ENCODE measurements at places on chromosomes 1 and 21.
A peak's percentile ranks its signal among the peaks of the same experiment; 100 is the strongest.

GRCh38 chr1:50275566-50275965 is 147.7 kb downstream of the DMRTA2 start:
- no peak for DNase-seq

DNA sequence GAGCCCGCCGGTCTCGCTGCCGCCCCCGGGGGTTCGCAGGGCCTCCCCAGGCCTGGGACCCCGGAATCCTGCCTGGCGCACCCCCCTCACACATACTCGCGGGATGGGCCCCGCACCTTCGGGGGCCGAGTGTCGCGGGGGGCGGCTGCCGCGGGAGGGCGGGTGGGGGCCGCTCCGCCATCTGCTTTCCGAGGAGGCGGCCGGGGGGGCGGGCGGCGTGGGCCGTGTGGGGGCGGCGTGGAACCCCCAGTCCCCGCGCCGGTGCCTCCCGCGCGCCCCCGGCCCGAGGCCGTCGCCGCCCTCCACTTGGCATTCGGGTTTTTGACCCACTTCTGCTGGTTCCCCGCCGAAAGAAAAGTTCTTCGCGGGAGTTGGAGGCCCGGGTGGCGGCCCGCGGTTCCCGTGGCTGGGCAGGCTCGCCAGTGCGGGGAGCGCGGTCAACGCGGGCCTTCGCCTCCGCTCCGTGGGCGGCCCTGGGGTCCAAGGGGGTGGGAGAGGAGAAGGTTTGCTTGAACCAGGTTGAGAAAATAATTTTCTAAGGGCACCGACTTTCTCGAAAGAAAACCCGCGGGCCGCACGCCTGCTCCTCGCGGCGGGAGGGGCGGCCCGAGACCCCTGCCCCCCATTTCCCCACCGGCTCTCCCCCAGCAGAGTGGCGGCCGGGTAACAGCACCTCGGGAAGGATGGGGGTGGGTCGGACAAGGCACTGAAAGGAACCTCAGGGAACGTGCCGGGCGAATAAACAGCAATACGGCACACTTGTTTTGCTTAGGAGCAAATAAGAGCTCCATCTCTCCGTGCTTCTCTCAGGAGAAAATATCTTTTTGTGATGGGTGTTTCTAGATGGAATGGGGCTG is 1.6 kb downstream of the PHF13 start:
- no peak for DNase-seq

DNA sequence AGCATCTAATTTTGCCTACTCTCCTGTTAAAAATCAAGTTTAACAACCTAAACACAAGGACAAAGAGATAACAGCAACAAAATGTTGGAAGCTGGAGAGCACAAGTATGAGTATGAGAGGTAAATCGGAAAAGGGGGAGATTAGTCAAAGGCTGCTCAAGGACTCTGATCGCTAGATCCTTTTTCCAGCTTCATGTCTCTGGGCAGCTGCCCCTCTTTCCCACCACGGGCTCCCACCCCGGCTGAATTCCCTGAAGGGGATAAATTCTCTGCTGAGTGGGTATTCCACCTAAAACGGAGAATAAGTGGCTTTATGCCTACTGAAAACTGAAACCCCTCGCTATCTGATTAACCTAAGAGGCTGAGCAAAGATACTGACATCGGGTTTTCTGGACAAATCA is 696 bp upstream of the CTBS start:
- no peak for DNase-seq

DNA sequence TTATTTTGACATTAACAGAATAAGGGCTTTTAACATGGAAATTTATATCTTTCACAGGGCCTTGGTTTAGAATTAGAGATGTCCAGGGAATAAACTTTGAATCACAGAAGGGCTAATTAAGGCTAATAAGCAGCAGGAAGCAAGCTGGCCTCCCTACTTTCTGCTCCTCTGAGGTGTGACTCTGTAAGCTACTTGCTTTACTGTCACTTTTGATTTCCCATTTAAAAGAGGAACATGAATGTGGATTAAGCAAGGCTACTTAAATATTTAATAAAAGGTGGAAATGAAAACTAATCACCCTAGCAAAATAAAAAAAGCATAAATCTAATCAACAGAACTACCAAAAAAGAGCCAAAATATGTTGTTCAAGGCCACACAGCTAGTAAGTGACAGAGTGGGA is 28.9 kb upstream of the CD5L start:
- no peak for DNase-seq

- peak; percentile 26 for DNase-seq
Measured at GRCh38 chr1:65147424-65148177, 402 bp upstream of the AK4 start.

DNA sequence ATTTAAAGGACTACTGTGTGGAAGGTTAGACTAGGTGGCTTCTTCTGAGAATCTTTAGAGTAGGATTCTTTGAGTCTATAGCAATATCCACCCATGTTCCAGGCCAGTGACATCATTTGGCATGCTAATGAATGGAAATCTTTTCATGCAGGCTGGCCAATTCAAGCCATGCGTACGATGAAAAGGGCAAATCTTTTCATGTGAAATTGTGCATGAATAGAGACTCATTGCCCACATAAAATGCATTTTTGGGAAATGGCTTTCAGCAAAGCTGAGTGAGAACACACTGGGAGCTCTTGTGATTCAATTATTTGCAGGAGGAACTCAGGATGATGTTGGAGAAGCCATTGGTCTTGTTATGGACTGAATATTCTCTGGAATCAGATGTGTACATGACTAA is 324.9 kb upstream of the DAB1 start:
- DNase-seq, result no peak

- no peak for DNase-seq
Measured at GRCh38 chr1:57142169-57142568, 176.4 kb upstream of the C8B start.

GRCh38 chr1:21936366-21937031 is 611 bp downstream of the HSPG2 start:
- no peak for DNase-seq

GRCh38 chr21:40099809-40100208 is 232.6 kb downstream of the PCP4 start:
- DNase-seq, result no peak

- DNase-seq, result no peak
Measured at GRCh38 chr1:160130939-160131338, 15.4 kb downstream of the ATP1A2 start.

DNA sequence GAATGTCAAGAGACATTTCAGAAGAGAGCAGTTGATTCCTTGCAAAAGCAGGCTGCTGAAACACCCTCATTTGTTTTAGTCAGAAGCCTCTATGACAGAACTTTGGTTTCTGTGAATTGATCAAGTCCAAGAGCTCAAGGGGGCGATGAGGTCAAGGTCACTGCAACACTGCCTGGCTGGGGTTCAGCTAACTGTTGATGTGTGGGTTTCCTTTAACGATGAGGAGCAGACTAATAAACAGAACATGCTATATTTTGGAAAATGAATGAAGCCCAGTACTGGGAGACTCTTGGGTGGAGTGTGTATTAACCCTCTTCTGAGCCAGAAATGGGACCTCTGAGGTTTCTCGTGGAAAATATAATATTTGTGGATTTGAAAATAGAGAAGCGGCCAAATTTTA is 109.3 kb downstream of the ZC3H11B start:
- no peak for DNase-seq

DNA sequence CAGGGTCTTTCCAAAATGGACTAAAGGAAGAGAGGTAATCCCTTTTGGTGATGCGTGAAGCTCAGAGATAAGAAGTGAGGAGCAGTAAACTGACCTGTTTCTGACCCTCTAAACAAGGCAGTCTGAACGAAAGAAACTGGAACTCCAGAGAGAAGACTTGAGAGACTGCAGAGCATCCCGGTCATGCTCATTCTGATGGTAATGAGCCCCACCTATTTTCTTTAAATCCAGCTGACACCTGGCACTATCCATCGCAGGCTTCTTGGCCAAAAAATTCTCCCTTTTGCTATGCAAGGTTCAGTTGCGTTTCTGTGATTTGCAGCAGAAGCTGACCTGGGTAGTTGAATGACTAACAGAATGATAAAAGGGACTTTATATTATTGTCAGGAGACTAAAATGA is 105.9 kb upstream of the KCNK2 start:
- no peak for DNase-seq

Measured in stimulated activated CD4-positive, alpha-beta T cell treated with anti-CD3 and anti-CD28 coated beads, Interleukin-15, amount 100 ng/mL, for 48 hours (primary cell).